ENCODE measurements at places on chromosomes 16 and 17.

DNA sequence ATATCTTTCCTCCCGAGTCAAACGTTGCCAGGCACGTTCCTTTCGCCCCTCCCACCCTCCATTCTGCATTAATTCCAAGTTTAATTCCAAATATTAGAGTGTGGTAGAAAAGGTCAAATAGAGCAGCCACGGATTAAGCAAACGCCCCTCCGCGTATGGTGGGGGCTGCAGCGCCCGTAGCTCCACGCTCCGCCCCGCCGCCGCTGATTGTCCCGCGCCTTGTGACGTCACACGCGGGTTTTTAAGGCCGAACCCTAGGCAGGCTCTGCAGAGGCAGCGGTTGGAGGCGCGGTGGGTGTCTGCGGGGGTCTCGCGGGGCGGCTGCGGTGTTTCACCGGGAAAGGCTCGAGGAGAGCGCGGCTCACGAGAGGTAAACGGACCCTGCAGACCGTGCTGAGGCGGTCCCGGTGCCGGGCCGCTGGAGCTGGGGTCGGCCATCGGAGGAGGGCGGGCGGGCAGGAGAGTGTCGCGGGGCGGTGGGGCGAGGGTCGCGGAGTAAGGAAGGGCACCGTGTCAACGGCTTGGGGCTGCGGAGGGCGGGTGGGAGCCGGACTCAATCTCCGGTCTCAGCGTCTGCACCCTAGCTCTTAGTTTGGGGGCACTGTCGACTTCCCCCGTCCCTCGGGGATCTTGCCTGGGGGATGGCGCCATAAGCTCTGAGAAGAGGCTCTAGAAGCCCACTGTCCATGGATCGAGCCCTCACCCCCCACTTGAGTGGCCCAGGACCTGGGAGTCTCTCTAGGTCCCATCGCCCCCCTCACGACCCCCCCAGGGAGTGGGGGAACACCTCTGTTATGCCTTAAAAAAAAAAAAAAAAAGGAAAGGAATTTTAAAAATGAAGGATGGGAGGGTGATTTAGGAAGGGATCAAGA lies at the start of gene ARL4D:
Gene ARL4D (plus strand): TSS at position 270 of the 872 bp plus-strand sequence. CDS start 740 bp downstream, outside the sequence.
- DNase-seq, result peak; percentile 69

GRCh38 chr17:16886655-16887322 lies 85.1 kb downstream of the TNFRSF13B start:
- no peak for DNase-seq

GRCh38 chr16:81623365-81624102 lies 155.6 kb upstream of the PLCG2 start:
- DNase-seq, result peak; percentile 44

GRCh38 chr17:55897301-55897700 lies 146.4 kb downstream of the PCTP start:
- no peak for DNase-seq

DNA sequence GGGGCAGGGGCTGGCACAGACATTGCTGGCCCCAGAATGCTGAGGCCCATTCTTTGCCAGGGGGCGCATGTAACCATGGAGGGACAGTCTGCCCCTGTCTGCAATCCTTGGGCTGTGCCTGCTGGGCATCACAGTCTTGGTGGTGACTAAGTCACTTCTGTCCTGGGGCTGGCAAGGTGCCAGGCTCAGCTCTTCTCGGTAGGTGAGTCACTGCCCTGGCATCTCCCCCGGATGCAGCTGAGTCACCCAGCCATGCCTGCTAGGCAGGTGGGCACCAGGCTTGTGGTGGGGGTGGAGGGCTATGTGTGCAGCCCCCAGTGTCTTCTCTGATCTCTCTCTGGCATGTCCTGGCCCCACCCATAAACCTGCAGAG lies 5.6 kb downstream of the RARA start:
- peak; percentile 87 for DNase-seq

- DNase-seq, result no peak
Observed at GRCh38 chr17:31738067-31738466, 121.0 kb downstream of the COPRS start.

All from activated effector memory CD4-positive, alpha-beta T cell treated with Interleukin-2 at 50 U/mL for 16 hours (primary cell).